ENCODE measurements at places on chromosomes 7 and 10. TPM values are rescaled to one million over a fixed set of nuclear protein-coding genes. Genes with fewer than 3 reads are reported as not detected.

DNA sequence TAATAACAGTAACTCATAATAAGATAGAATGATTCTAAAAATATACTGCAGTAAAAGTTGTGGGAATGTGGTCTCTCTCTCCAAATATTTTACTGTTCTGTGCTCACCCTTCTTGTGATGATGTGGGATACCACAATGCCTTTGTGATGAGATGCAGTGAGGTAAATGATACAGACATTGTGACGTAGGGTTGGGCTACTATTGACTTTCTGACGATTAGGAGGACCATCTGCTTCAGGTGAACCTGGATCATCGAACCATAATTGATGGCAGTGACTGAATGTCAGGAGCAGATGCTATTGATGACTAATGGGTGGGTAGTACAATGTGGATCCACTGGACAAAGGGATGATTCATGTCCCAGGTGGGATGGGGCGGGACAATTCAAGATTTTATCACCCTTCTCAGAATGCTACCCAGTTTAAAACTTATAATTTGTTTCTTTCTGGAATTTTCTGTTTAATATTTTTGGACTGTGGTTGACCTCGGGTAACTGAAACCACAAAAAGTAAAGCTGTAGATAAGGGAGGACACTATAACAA, 73.9 kb upstream of the ARMC3 start:
- no peak for DNase-seq

- DNase-seq, result no peak
Observed at GRCh38 chr10:123800289-123800688, 91.3 kb downstream of the CPXM2 start.

- DNase-seq, result peak; percentile 39
Observed at GRCh38 chr10:132534391-132535064, 3.1 kb upstream of the INPP5A start.

Gene PSMG3
- total RNA-seq, result 9.5 TPM

DNA sequence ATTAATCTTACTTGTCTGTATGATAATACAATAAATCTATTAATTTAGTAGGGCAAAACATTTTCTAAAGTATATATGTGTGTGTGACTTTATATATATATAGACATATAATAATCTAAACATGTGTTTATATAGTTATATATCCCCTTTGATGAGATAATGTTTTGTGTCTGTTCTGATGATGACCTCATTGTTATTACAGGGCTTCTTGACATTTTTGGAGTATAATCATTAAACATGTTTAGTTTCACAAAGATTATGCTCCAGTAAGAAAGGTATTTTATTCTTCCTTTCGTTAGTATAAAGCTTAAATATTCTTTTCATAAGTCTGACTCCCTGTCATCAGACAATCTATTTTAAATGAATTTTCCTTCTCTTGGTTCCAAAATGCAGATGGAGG, 62.3 kb upstream of the CABCOCO1 start:
- DNase-seq, result no peak

DNA sequence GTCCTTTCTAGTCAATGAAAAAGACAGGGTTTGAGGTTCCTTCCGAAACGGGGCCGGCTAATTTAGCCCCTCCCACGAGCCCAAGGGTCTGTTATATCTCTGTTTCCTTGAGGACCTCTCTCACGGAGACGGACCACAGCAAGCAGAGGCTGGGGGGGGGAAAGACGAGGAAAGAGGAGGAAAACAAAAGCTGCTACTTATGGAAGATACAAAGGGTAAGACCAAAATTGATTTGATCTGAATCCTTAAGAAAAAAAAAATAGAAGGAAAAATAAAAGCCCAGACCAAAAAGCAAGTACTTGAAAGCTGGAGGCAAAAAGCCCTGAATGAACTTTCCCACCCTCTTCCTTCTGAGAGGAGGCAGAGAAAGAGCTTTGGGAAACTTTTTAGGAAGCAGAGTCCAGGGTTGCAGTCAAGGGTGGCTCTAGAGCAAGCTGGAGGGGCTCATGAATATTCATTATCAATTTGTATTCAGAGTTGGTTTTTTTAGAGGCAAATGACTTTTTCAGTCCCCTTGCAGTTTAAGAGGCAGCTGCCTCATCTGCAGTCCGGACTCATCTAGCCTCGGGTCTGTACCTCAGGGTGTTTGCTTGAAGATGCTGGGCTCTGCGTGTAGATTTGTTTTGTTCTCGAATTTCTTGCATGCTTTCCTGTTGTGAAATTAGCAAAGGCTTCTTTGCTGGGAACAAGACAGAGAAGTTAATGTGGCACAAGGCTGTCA, at the start of gene ENTPD1:
Gene ENTPD1 (plus strand): TSS at position 123 of the 721 bp plus-strand sequence. CDS start 77 bp downstream, at position 200.
- DNase-seq, result no peak

- DNase-seq, result no peak
Observed at GRCh38 chr7:99627513-99627912, 10.8 kb downstream of the ZSCAN25 start.

DNA sequence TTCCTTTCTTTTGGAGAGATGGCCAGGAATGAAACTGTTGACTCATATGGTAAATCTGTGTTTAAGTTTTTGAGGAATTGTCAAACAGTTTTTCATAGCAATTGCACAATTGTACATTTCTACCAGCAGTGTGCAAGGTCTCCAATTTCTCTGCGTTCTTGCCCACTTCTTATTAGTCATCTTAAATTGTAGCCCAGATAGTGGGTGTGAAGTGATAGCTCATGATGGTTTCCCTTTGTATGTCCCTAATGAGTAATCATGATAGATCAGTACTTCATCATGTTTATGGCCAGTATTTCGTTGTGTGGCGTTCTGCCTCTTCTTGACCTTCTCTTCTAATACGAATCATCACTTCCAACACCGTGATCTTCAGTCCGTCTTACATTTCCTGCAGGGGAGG, 136.3 kb downstream of the DOCK1 start:
- DNase-seq, result no peak

Gene SSC4D
- total RNA-seq, result 1.2 TPM

Gene GNGT1
- total RNA-seq, result not detected

Measured in right lobe of liver (tissue), 6 donors.